ENCODE measurements at places on chromosomes 16 and 17.

DNA sequence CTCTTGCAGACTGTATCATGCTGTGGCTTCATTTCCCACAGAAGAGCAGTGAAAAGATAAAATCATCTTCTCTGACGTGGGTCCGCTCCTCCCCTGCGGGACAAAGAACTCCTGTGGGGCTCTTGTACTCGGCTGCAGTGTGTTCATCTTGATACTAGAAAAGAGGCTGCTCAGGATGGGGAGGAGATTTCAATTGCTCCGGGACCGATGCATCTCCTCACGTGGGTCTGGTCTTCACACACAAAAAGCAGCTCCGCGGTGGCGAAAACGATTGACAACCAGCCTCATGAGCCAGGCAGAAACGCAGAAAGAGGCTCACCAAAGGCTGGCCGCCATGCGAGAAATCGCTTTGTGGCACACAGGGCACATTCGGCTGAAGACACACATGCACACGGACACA lies 14.4 kb upstream of the KCNJ18 start:
- no peak for DNase-seq

DNA sequence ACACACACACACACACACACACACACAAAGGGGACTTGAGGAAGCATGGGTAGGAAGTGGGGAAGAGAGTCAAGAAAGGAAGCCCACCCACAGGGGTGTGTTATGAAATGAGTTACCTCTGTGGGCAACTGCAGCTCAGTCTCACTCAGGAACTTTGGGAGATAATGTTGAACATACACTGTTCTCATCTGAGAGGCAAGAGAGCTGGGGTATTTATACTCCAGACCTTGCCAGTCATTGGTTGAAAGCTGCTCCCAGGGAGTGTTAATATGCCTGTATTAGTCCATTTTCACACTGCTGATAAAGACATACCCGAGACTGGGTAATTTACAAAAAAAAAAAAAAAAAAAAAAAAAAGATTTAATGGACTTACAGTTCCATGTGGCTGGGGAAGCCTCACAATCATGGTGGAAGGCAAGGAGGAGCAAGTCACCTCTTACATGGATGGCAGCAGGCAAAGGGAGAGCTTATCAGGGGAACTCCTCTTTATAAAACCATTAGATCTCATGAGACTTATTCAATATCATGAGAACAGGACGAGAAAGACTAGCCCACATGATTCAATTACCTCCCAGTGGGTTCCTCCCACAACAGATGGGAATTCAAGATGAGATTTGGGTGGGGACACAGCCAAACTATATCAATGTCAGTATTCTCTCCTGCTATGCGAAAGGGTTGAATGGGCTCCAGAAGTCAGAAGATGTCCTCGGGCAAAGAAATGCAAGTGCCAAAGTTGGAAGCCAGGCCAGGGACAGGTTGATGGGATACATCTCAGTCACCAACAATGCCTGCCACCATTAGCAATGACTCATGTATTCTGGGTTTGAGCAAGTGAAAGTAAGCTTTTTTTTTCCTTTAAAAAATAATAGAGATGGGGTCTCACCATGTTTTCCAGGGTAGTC lies 270.5 kb downstream of the MRTFB start:
- DNase-seq: no peak

DNA sequence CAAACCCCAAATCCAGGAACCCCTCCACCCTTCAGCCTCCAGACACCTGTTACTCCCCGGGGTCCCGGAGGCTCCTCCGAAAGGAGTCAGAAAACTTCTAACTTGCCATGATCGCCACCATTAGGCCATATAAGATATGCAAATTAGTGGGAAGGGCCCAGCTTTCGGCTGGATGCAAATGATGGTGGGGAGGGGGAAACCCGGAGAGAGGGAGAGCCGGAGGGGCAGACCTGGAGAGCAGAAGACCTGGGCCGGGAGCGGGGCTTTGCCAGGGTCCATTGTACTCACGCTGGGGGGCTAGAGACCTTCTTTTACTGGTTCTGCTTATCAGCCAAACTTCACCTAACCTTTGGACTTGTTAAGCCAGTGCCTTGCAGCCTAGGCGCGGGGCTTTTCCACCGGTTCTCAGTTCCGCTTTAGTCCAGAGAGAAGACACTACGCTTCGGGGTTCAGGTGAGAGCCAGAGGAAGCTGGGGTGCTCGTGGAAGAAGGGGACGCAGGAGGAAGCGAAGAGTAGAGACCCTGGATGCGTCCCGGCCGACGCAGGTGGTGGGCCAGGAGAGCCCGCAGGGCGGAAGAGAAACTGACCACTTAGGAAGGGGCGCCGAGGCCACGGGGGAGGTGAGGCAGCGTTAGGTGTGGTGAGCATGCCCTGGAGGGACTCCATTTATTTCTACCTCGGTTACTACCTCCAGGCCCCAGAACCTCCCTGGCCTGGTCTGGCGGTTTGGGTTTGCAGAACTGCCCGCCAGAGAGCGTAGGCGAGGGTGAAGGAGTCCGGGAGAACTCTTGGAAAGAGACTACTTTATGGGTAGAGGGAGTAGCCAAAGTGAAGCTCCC lies at the start of gene HNF1B:
TSS of gene HNF1B (minus strand) at position 99 of the 840 bp plus-strand sequence. CDS start 175 bp downstream, outside the sequence.
- no peak for DNase-seq

DNA sequence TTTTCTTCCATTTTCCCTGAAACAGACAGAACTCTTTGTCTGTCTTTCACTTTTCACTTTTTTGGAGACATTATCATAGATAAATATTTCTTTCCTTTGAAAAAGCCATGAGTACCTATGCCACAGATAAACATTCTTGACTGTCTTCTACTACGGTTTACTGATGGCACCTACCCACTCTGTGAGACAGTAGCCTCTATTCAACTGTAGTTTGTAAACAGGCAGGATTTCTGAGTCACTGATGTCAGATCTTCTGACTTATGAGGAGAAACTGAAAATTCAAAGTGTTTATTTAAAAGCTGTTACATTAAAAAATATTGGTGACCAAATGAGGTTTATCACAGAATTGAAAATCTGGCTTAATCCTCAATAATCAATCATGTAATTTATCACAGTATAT lies 658.4 kb downstream of the TOX3 start:
- no peak for DNase-seq

- DNase-seq: no peak
Observed at GRCh38 chr17:42577140-42577531, 393 bp downstream of the PSMC3IP start.

DNA sequence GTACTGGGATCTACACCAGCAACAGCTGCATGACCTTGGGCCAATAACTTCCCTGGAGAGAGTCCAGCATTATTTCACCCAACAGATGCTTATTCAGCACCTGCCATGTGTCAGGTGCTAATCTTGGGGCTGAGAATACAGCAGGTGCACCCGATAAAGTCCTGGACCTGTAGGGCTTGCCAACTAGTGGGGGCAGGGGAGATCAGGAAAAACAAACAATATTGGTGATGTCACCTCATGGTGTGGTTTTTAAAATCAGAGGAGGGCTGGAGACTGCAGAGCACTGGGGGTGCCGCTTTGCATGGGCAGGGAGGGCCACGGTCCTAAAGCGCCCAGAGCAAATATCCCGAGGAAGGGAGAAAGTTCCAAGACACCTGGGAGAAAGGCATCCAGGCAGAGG lies 218.8 kb downstream of the C16orf95 start:
- no peak for DNase-seq

DNA sequence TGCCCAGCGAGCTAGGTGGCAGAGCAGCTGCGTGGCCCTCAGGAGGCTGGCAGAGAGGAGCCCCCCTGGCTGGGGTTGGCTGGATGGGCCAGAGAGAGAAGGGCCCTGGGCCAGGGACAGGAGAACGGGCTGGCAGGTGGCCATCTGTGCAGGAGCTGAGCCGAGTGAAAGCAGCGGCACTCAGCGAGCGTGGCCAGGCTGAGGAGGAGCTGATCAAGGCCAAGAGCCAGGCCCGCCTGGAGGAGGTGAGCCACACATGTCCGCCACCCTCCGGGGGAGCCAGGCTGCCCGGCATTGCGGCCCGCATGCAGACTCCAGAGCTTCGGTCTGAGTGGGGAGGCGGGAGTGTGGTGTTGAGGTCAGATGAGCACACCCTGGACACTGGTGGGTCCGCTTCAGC lies 2.1 kb upstream of the RAC3 start:
- no peak for DNase-seq

DNA sequence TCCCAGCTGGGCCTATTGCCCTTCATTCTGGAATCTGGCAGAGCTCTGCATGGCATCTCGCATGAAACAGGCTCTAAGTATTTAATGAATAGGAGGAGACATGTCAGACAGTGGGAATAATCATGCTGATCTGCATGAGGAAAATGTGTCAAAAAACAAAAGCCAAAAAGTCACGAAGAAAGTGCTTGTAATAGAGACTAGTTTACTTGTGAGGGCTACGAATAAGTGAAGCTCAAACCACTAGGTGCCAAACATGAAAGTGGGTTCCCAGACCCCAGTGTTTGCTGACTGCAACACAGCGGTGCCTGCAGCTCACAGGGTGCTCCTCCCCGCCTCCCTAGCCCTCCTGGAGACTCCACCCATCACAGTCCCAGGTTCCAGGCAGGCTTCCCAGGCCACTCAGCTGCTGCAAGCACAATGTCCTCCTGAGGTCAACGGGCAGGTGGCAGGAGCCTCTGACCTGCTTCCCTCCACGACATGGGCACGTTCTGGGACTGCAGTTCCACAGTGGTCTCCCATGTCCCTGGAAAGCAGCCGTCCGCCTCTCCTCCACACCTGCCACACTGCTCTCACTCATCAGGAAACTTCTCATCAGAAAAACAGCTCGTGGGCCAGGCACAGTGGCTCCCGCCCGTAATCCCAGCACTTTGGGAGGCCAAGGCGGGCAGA lies 96.5 kb downstream of the ANKRD11 start:
- no peak for DNase-seq

DNA sequence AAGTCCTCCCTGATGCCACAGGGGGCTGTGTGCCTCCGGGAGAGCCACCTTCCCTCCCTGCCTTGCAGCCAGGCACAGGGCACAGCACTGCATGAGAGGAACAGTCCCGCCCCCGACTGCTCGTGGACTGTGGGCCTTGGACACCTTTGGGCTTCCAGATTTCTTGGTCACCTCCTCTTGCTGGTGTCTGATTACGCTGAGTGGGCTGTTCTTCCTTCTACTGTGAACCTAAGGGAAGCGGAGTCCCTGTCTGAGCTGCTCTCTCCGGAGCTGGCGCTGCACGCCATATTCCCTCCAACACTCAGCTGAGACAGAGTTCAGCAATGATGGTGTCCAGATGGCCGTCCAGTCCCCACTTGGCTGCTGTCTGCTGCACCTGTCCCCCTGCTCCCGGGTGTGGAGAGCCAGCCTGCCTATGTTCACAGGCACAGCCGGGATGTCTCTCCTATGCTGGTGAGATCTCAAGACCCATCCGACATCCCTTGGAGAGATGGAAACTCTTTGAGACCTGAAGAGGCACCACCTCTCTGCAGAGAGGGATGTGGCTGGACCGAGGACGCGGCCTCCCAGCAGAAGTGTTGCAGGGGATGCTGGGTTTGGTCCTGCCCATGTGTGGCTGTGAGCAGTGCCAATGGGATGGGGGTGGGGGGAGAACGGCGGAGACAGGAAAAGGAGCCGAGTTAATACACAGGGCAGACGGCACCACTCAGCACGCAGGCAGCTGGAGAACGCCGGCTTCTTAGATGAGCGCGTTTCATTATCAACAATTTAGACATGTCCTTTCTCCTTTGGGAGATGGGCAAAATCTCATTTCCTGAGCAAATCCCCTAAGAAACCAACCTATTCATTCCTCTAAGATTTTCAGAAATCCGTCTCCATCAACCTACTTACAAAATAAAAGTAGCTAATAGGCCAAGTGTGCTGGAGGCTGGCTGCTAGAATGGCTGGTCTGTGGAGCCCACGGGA lies 171.9 kb downstream of the ENGASE start:
- DNase-seq: peak; percentile 79

Measured in SK-N-DZ (cell line).